Adrenal gland (tissue), 19 donors: ENCODE measurements at places on chromosomes 4 and X. TPM values are rescaled to one million over a fixed set of nuclear protein-coding genes. Genes with fewer than 3 reads are reported as not detected.
A peak's percentile ranks its signal among the peaks of the same experiment; 100 is the strongest.

- no peak for DNase-seq
These were observed 393.2 kb upstream of the HS3ST1 start for GRCh38 chr4:11821772-11822430.

- peak; percentile 50 for DNase-seq
These were observed 57.5 kb upstream of the DYNLT3 start for GRCh38 chrX:37904833-37905232.

GRCh38 chr4:69096111-69096656 is at the start of gene UGT2B7:
UGT2B7 (plus strand) TSS chr4:69096474; CDS start chr4:69096521, 47 bp downstream.
- no peak for DNase-seq

DNA sequence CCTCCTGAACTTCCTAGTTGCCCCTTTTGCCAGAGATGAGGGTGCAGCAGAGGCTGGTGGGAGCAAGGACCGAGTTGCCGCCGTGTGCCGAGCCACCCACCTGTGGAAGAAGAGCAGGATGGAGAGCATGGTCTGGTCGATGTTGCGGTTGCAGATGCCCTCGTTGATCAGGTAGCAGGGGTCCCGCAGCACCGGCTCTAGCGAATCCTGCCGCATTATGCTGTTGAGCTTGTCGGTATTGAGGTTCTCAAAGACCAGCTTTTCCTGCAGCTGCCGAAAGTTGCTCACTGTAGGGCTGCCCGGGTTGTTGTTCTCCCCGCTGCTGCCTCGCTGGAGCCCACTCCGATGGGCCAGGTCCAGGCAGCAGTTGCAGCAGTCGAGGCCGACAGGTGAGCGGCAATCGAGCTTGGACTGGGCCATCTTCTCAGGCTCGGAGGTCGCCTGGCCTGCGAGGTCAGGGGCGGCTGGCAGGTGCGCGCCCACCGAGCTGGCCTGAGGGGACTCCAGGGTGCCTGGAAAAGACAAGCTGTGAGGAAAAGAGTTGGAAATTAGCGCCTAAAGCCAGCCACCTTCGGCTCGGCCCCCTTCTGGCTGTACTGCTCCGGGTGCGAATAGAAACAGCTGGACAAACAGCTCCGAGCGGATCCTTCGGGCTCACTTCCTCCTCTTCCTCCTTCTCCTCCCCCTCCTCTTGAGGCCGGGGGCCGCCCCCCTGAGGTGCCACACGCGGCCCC is 420 bp downstream of the TSC22D3 start:
- DNase-seq = no peak

DNA sequence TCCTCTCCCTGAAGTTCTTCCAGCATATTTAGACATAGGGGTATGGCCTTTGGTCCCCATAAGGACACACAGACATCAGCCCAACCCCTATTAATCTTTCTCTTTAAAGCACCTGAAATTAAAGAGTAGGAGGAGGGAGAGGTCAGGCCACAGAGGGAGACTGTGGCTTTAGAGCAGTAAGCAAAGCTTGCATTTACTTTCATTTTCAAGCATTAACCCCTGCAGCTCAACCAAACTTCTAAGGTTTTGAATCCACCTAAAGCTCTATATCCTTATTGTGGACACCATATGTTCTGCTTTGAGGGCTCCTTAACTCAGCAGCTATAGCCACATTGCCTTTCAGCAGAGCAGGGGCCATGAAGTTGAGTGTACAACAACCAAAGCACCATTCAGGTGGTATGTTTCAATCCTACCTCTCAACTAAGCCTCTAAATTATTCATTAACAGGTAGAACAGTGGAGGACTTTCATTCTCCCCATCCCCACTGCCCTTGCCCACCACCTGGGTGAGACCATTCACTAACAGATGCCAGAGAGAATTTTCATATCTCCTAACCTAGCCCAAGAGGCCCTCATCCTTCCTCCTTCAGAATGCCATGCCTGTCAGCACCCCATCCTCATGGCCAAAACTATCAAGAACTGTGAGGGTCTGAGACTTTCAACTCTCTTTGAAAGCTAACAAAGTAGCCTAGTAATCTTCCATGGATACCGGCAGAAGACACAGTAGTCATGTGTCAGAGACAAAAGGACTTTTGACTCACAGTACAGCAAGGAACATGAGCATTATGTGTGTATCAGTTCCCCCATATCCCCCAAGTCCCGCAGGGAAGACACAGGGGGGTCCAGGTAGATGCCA is 20.8 kb downstream of the LIN54 start:
- no peak for DNase-seq

GRCh38 chr4:135204311-135204710 is 1002.7 kb upstream of the PABPC4L start:
- no peak for DNase-seq

DNA sequence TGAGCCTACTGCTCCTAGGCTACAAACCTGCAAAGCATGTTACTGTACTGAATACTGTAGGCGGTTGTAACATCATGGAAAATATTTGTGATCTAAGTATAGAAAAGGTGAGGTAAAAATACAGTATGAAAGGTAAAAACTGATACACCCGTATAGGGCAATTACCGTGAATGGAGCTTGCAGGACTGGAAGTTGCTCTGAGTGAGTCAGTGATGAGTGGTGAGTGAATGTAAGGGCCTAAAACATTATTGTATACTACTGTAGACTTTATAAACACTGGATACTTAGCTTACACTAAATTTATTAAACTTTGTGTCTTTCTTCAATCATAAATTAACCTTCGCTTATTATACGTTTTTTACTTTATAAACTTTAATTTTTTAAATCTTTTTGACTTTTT is 3.7 kb downstream of the KIF4A start:
- no peak for DNase-seq

GRCh38 chr4:128940971-128941370 is 131.5 kb downstream of the JADE1 start:
- no peak for DNase-seq

GRCh38 chrX:126376465-126376864 is 176.1 kb downstream of the DCAF12L1 start:
- no peak for DNase-seq

DNA sequence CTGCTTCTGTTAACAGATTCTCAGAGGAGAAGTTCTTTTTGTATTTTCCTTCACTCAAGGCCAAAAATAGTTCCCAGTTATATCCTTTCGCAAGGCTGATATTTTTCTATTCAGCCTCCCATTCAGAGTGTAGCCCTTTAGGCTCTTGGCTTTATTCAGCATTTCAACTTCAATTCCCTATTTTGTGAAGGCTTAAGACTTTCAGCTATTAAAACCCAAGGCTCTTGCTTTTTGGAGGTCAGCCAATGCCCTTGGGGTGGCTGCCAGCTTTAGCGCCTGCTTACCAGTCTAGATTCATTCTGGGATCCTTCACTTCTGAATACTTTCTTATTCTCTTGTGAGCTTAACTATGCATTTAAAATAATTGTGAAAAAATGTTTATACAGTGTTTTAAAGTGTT is 57.3 kb upstream of the ADGRA3 start:
- DNase-seq = peak; percentile 84

- DNase-seq = peak; percentile 33
These were observed 498 bp downstream of the RBMX start for GRCh38 chrX:136880003-136880451.

DNA sequence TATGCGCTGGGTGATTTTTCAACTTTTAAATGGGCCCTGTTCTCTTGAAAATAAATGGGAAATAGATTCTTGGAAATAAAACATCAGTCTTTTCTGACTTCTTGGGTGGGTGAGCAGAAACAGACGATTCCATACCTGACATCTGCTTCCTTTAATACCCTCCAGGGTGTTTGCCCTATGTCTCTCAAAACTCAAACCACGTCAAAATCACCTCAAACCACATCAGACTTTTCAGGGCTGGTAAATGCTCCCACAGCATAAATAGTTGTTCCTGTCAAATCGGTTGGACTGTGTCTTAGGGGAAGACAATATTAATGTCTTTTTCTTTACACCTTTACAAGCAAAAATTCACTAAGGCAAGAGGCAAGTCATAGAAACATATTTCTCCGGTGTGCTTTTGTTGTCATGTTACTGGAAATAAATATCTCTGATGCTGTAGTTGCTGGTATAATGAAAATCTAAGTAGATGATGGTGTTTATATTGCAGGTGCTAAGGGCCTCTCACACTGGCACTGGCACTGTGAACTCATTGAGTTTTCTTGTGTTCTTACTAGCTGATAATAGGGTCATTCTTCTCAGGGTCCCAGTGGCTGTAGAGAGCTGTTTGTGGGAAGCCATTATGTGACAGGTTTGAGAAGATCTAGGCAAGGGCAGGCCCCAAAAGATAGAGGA is 380.4 kb downstream of the RAPGEF2 start:
- no peak for DNase-seq

DNA sequence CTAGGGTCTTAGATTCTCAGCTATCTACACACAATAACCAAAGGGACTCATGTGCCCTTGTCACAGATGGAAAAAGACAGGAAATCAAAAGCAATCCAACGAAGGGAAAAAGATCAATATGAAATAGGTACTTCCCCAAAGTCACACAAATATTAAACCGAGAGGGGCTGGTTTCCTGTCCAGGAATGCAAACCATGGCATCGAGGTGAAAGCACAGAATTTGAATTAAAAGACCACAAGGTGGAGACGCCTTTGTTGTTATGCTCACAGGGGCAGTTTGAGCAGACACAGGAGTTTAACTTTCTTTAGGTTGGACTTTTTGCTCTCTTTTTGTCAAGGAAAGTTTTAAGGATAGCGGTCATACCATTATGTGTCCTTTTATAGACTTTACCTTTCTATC is 14.3 kb downstream of the H2BW1 start:
- DNase-seq = no peak

Gene XAGE1A
- total RNA-seq = not detected

Gene SLIT2
- 68.7 TPM for total RNA-seq

Gene XG
- total RNA-seq = not detected

Gene CYSLTR1
- 2.9 TPM for total RNA-seq

Gene UBQLN2
- 32.5 TPM for total RNA-seq

Gene STK32B
- total RNA-seq = 1.1 TPM

Gene HEPH
- total RNA-seq = 47.5 TPM

Gene LNX1
- total RNA-seq = 6.2 TPM

Gene VBP1
- 45.0 TPM for total RNA-seq
